ENCODE measurements at places on chromosomes 4 and X.

DNA sequence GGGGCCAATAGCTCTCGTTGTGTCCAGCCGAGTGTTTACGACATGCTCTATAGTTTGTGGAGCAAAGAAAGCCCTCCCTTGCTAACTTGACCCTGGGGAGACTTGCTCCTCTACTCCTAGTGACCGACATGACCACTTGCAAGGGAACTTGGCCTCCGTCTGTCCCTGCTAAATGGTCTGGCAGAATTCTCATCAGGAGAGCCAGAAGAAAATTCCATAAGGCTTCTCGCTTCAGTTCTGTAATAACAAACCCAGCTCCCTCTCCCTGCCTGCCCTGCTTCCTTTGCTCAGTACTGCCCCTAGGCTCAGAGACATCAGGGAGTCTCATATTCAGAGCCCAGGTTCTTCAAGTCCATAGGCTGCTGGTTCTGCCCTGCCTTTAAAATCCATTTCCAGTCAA, 13.0 kb downstream of the DOCK11 start:
- no peak for DNase-seq

GRCh38 chr4:24801136-24801855, 5.9 kb downstream of the SOD3 start:
- DNase-seq: no peak

GRCh38 chr4:8709050-8709728, 116.6 kb downstream of the CPZ start:
- DNase-seq: no peak

DNA sequence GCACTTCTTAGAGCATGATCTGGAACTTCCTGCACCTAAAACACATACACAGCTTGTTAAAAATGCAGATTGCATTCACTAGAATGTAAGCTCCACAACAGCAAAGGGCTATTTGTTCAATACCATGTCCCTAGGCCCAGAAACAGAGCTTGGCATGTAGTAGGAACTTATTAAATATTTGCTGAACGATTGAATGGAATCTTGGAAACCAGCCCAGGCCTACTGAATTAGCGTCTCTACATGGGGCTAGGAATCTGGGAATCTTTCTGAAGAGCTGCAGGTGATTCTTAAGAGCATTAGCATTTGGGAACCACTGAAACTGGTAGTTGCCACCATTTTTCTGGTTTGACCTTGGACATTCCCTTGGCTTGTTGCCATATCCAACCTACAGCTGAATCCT, 234.1 kb downstream of the STIM2 start:
- DNase-seq: no peak

DNA sequence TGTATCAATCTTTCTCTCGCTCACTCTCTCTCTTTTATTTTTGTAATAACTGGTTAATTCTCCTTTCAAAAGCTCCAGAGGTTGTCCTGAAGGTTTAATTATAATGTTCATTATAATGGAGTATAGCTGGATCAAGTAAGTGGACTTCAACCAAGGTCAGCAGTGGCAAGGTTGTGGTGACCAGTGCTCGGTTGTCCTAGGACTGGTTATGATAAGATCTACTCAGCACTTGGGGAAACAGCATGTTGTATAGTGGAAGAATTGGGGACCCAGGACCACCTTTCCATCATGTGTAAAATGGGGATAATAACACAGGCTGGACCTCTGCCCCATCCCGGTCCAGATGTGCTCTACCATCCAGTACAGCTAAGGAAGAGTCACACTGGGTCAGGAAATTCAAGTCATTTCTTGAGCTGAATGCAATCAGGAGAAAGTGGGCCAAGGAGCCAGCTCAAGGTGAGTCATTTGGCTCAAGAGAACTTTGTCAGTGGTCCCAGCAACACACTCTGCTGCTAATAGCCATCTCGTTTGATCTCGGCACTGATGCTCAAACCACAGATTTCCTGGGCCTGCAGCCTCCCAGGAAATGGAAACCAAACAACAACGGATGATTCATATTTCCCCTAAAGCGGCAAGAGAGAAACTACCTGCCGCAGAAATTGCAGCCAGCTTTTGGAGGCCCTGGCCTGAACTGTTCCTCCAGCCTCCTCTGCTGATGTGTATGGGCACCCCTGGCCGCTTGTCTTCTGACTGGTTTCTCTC, 123.6 kb upstream of the RBPJ start:
- DNase-seq: no peak

DNA sequence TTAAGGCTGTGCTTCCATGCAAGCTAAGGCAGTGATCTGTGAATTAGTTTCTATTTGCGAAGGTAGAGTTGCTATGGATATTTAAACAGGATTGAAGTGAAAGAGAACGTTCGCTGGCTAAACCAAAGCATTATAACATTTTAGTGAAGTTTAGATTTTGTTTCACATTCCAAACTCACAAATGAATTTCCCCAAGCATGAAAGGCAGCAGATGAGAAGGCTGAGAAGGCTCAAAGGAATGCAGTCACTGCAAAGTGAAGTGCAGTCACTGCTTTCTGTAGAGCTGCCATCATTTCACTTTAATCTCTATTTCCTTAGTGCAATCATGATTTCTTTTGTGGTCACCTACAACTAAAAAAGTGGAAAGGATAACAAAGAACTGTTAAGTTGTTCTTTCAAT, 334.7 kb upstream of the NR3C2 start:
- DNase-seq: no peak

GRCh38 chrX:31993637-31994036, 921.8 kb upstream of the FTHL17 start:
- no peak for DNase-seq

DNA sequence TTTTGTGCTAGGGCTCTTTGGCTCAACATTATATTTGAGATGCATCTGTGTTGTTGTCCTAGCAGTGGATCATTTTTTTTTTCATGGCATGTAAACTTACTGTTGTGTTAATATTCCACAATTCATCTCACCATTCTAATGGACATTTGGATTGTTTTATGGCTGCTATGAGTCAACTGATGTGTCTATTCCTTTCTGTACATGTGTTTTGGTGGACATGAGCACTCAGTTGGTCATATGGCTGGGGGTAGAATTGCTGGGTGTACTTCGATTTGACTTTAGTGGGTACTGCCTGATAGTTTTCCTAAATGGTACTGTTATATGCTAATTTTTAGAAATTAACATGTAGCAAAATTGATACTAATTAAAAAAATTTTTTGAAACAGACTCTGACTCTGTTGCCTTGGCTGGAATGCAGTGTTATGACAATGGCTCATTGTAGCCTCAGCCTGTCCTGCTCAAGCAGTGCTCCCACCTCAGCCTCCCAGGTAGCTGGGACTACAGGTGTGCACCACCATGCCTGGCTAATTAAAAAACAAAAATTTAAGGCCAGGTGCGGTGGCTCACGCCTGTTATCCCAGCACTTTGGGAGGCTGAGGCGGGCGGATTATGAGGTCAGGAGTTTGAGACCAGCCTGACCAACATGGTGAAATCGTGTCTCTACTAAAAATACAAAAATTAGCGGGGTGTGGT, 9.0 kb downstream of the FAM193A start:
- DNase-seq: no peak

DNA sequence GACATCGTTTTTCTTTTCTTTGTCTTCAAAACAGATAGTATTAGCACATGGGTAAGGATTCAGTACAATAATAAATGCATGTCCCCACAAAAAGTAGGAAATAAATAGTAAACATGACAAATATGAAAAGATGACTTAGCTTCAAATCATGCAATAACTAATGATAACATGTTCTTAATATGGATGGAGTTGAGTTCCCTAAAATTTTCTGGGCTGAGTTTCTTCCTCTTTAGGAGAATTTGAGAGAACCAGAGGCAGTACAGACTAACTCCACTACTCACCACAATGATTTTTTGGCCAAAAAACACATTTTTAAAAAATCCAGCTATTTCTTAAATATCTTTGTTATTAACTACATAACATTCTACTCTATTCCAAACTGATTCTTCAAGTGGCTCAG, 432.3 kb upstream of the HS3ST1 start:
- DNase-seq: no peak

DNA sequence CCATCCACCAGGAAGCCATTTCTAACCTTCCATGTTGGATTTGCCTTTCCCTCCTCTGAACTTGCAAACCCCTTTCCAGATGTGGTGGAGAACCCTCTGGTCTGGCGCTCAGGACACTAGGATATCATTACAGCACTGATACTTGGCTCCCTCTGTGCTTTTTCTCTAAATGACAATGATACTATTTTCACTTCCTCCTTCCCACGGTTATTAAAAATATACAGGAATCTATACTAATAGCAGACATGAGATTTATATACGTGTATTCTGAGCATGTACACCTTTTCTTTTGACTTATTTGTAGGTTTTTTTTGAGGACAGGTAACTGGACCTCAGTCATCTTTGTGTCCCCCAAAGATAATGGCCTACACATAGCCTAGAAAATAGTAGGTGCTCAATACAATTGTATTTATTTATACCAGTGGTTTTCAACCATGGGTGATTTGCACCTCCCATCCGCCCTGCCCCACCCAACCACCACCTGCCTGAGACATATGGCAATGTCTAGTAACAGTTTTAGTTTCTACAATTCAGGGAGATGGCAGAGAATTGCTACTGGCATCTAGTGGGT, 60.4 kb upstream of the PLAC8 start:
- DNase-seq: no peak

DNA sequence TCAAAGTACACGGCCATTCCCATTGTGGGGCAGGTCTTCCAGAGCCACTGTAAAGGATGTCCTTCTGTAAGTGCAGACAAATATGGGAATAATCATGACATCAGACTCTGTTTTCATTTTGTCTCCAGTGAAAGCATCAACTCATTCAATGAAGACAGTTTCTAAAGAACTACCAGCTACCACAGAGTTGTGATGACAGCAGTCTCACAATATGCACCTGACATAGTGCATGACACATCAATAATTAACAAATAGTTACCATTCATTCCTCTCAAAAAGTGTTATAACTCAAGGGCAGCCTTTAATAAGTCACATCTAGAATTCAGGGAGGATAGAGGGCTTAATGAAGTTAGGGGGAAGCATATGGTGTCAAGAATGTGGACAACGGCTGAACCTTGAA, 20.2 kb downstream of the MTTP start:
- no peak for DNase-seq

DNA sequence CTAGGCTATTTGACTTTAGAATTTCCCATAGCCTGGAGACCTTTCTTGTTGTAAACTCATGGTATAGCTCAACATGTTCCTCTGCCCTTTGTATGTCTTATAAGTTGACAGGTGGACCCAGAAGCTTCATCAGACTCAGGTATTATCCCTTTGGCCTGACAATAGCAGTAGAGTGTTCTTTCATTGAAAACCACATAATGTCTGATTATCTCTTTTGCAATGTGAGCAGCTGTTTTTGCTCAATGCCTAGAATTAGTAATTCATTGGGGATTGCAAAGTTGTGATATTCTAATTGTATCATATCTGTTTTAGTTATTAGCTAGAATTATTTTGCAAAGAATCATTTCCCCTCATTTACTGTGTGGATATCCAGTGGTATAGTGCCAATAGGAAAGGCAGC, 27.5 kb downstream of the TBC1D19 start:
- no peak for DNase-seq

- no peak for DNase-seq
Observed at GRCh38 chr4:78652282-78652876, 100.8 kb downstream of the ANXA3 start.

- DNase-seq: peak; percentile 26
Observed at GRCh38 chr4:64781737-64782326, 372.6 kb upstream of the TECRL start.

DNA sequence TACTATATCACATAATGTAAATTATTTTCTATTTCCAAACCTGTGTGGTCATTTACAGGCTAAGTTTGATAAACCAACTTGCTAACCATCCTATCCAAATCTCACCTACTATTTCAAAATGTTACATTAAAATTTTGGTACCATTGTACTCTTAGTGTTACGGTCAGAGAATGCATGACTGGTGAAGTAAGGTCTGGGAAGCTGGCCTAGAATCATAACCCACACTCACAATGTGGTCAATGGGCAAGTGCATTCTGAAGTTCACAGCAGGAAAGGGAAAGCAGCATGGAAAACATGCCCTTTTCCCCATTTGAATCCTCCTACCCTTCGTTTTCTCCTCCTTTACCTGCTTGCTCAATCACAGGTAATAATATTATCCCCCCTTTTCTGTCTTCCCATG, 54.4 kb downstream of the PPP3CA start:
- DNase-seq: no peak

DNA sequence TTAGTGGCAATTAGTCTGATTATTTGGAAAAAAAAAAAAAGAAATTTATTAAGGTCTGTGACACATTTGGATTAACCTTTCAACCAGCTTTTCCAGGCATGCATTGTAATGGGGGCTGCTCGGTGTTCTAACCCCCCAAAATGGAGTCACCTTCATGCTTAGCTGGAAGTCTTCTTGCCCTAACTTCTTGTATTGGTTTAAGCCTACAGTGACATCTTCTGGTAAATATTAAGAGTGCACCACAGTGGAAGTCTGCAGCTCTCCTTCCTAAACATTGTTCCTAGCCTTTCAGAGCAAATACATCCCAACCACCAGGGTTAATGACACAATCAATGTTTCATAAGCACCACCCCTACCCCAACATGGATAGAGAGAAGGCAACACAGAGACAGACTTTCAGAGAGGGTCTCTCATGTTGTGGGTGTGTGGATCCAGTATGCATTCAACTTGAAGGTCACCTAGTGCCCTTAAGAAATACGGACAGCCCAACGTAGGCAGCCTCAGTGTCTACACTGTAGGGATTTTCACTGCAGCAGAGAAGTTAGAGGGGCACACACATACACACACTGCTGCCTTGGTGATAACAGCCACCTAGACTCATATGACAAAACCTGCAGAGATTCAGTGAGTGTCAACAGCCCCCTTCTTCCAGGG, 142.9 kb upstream of the MBNL3 start:
- peak; percentile 40 for DNase-seq

DNA sequence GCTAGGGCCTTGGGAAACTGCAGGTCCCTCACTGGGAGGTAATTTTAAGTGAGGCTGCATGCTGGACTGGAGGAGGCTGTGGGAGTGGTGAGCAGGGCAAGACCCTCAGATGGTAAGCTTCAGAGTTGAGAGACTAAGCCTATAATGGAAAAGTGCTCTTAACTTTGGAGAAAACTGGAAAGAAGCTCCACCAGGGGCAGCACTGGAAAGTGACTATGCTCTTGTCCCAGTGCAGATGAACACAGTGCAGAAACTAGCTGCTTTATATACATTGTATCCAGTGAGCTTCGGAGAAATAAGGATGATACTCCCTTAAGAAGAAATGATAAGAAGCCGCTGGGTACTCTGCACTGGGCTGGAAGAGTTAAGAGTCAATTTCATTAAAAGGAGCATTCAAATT, 3.2 kb upstream of the MAGEB2 start:
- DNase-seq: no peak

DNA sequence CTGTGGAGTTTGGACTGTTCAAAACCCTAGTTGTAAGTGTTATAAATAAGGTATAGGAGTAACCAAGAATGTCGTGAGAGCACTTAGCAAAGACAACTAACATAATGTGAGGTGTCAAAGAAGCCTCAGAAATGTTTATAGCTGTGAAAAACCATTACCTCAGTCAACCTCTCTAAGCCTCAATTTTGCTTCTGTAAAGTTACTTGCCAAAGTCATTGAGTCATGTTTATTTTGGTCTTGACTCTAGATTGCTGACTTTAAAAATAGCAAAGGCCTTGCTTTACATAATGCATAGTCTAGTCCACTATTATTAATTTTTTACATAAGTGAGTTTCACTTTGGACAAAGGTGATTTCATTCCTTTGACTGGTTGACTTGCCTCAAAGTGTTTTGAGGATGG, 257.6 kb upstream of the CXXC4 start:
- DNase-seq: no peak
